ENCODE measurements at places on chromosomes 4 and X. TPM values are rescaled to one million over a fixed set of nuclear protein-coding genes. Genes with fewer than 3 reads are reported as not detected.

DNA sequence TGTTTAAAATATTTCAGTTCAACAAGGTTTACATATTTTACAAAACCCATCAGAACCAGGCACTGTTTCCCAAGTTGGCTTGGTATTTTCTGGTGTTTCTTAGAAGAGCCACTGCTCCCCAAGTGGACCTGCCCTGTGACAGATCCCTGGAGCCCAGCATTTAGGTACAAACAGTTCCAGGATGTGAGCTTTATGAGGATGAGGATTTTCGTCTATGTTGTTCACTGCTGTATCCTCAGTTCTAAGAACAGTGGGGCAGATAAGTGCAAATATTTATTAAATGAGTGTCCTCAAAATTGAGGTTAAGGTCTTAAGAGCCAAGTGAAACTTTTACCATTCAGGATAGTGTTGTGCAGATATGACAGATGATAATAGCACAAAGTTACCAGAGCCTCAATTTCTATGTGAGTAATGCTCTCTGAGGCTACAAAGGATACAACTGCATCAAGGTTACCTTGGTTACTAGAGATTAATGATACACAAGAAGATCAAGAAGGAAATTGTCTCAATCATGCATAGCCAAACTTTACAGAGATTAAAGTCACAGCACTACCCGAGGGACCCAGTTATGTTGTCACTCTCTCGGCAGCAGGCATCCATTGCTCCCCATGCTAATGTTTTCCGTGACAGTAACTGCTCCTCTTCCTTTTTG lies 37.5 kb downstream of the ANXA3 start:
- DNase-seq, result no peak

- no peak for DNase-seq
These were observed 349.7 kb downstream of the IQCM start for GRCh38 chr4:149465955-149466354.

The GATA1 gene
- total RNA-seq, result not detected

The HAND2 gene
- 7.5 TPM for total RNA-seq

GRCh38 chr4:16532240-16532970 lies 306.1 kb upstream of the TAPT1 start:
- DNase-seq, result no peak

DNA sequence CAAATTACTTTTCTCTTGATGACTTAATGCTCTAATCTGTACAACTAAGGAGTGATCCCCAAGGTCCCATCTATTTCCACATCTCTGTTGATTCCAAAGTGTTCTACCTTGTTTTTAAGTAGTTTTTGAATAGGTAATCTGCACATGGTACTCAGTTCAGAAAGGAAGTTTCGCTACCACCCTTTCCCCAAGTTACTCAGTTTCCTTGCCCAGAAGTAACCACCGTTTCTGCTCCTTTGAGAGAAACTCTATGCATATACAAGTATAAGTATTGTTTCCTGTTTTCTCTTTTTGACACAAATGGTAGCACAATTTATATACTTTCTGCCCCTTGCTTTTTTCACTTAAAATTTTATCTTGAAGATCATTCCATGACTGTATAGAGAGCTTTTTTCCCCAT lies 18.1 kb downstream of the TMEM154 start:
- DNase-seq, result no peak

DNA sequence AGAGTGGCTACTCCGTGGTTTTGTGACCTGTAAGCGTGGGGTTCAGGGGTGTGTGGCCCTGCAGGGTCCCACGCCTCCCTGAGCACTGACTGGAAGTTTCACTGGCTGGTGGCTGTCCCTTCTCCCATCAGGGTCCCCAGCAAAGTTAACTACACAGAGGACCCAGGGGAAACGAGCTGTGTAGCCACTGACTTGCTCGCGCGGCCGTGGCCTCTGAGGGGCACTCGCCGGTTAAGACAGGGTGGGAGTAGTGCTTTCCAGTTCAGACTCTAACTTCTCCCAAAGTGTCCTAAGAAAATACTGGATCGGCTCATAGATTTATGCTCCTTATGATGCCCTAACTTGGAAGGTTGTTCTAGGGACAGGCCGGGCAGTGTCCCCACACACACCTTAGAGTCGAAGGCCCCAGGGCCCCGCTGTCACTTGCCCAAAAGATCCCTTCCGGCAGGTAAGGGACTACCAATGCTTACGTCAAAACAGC lies 28.2 kb downstream of the NELFA start:
- DNase-seq, result no peak

DNA sequence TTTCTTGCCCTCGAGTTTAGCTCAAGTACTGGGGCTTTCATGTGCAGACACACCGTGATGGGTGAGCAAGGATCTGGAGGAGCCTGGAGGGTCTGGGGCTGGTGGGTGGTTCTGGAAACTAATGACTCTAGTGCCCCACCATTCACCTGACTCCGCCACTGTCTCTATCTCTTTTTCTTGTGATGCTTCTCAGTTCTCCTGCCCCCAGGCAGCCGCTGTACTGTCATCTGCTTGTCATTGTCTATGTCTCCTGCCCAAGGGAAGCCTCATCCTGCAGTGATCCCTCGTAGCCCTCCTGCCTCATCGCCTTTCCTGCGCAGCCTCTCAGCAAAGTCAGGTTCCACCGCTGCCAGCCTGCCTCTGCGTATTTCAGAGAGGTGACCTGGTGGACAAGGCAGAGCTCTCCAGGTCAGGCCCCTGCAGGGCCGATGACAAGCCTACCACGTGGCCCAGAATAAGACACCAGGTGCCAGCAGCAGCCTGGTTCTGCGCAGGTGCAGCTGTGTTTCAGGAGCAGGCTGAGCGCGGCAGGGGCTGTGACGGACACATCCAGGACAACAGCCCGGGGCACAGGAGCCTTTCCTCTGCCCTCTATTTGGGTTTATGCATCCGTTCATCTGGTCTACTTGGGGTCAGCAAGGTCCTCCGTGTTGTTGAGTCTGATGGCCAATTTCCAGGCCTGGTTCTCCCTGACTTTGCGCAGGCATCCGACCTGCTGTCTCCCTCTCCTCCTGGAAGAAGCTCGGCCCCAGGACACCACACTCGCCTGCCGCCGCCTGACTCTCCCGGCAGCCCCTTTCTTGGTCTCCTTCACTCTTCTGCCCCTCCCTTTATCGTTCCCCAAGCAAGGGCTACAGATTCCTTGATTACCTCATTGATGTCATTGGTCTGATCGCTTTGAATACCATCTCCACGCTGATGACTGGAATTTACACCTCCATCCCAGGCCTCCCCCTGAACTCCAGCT lies 30.9 kb upstream of the CDKN2AIP start:
- no peak for DNase-seq

DNA sequence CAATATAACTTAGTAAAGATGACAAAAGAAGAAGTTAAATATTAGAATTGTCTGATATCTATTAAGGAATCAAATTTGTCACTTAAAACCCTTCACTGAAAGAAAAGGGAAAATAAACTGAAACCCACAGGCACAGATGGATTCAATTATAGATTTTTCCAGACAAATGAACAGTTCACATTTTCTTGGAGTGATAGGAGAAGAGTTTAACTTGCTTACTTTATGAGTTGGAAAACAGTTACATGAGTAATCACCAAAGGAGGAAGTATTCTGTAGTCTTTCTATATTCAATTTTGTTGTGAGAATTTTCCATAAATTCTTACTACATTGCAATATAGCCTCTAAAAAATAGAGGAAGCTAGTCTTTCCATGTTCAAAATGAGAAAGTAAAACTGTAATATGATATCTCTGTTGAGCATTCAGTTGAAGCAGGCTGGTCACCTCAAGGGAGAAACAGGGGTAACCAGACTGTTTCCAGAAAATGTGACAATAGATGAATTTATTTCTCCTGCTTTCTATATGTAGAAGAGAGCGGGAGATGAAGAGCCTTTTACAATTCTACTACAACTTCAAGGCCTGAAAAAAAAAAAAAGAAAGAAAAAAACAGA lies 330.3 kb upstream of the EPHA5 start:
- DNase-seq, result no peak

GRCh38 chr4:69323284-69323683 lies 43.0 kb downstream of the UGT2B28 start:
- DNase-seq, result no peak

- DNase-seq, result no peak
These were observed 1159.7 kb upstream of the PCDH7 start for GRCh38 chr4:29560452-29560851.

The STARD8 gene
- 14.3 TPM for total RNA-seq

The PF4V1 gene
- total RNA-seq, result not detected

DNA sequence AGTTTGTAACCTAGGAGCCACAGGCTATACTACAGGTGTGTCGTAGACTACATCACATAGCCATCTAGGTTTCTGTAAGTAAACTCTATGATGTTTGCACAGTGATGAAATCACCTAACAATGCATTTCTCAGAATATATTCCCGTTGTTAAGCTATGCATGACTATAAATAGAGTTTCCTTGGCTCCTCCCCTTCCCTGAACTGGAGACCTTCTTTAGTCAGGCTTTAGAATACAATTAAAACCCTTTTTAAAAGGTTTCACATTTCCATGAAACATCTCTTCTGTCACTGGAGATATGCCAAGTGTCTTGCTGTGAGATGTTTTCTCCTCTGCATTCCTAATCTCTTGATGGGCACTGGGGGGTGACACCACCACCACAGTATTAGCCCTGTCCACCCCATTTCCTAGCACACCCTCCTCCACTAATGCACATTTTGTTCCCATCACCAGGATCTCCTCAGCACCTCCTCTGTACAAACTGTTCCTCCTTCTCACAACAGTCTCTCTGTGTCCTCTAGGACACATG lies 334.6 kb upstream of the CPEB2 start:
- no peak for DNase-seq

The NEXMIF gene
- 4.7 TPM for total RNA-seq

- DNase-seq, result no peak
These were observed 6.2 kb downstream of the PPP1R2C start for GRCh38 chrX:42771506-42772335.

DNA sequence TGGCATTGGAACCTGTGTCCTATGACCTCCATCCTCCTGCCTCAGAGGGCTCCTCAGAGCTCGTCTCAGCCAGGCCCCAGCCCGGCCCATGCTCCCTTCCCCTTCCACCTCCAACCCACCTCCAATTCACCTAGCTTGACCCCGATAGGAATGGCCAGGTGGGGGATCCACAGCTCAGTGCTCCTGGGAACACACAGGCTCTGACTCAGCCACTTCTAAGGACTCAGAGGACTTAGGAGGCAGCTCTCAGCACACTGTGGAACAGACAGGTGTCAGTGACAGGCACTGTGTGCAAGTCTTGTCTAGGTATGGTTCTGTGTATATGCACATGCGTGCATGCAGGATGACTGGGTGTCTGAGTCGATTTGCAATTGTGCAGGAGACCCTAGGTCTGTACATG lies 44.8 kb downstream of the PJA1 start:
- no peak for DNase-seq

GRCh38 chr4:8545439-8545765 lies 34.8 kb upstream of the GPR78 start:
- DNase-seq, result no peak

GRCh38 chr4:4269856-4270255 lies 20.1 kb downstream of the LYAR start:
- DNase-seq, result no peak

DNA sequence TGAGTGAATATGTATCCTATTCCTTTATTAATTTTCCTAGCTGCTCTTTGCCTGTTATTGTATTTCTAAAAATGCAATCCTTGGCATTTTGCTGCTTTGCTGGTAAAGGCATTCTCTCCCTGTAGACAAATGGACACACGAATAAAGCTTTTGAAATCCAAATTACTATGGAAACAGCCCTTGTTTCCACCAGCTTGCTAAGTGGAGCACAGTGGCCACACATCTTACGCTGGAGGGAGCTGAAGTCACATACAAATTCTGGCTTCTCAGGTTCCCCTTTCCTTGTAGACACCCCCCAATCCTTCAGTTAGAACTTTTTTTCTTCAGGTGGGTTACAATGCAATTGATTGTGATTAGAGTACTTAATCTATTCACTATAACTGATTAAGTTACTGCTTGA lies 66.2 kb downstream of the AGA start:
- no peak for DNase-seq

The CPLX1 gene
- 2.5 TPM for total RNA-seq

GRCh38 chrX:11970578-11971359 lies 167.5 kb upstream of the FRMPD4 start:
- no peak for DNase-seq

The ZNF280C gene
- 4.1 TPM for total RNA-seq

The GPC4 gene
- total RNA-seq, result 15.2 TPM

DNA sequence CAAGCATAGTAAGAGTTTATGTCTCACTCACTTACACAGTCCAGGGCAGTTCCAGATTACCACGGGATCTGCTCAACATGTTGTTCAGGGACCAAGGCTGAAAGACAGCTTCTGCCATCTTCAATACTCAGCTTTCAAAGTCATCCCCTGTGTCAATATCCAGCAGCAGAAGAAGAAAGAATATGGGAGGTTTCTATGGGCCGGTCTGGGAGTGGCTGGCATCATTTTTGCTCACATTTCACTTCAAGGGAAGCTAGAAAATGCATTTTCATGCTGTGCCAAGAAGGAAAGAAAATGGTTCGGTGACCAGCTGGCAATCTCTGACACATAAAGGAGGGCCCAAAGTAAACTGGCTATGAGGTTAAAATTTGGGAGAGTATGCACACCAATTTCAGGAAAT lies 211.5 kb upstream of the KLF3 start:
- no peak for DNase-seq

DNA sequence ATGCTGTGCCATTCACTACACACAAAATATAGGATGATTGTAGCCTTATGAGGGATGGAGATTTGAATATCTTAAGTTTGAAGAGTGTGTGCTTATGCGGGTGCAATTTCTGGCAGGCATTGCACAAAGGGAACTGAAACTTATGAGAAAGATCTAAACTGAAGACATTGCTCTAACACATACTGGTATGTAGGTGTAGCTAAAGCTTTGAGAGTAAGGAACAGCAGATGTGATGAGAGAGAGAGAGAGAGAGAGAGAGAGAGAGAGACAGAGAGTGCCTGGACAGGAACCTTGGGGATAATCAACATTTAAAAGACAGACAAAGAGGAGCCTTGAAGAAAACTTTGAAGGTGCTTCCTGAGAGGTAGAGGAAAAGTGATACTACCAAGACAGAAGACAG lies 379.7 kb downstream of the SPRY1 start:
- no peak for DNase-seq

DNA sequence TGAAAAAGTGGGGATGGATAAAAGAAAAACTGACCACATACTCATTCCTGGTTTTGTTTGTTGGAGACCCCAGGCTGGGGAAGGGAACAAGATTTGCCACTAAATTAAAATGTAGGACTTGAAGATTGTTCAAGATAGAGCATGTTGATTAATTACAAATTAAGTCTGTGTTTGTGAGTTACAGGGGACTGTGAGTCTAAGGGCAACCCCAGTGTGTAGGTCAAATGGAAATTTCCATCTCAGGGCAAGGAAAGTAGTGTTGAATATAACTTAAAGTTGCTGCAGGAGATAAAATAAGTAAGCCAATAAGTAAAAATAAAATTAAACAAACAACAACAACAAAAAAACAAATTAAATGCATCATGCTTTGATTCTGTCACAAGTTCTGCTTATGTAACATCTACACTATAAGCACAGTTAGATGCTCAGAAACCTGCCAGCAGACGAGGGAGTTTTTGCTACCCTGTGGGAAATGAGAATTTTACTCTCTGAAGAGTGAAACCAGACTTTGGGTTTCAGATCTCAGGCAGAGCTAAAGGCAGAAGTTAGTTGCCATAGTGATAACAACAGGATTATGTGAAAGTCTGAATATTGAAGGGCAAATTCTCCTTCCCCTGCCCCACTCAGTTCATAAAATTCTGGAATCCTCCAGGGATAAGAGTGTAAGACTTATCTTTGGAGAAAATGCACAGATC lies 352.3 kb downstream of the GRXCR1 start:
- DNase-seq, result no peak

The ZXDA gene
- total RNA-seq, result 7.4 TPM
